ENCODE measurements at places on chromosomes 5 and 9.

DNA sequence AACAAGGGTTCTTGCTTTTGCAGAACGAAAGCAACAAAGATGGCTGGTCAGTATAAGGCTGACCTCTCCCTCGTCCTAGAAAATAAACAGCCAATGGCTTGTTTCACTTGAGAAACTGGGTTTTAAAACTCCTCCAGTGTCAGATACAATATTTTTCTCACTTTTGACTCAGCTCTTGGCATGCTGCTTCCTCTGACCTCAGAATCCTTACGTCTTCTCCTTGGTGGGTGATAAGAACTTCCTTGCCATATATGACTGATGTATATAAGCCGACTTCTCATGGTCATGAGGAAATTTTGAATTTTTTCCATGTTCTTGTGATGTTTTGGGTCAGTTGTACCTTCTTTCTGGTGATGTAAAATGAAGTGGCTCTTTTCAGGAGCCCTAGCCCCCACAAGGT is 3.8 kb downstream of the ZNF618 start:
- no peak for DNase-seq

- DNase-seq: no peak
Observed at GRCh38 chr5:68534131-68534940, 318.8 kb downstream of the PIK3R1 start.

- DNase-seq: no peak
Observed at GRCh38 chr9:127770583-127770904, 7.9 kb downstream of the SH2D3C start.

DNA sequence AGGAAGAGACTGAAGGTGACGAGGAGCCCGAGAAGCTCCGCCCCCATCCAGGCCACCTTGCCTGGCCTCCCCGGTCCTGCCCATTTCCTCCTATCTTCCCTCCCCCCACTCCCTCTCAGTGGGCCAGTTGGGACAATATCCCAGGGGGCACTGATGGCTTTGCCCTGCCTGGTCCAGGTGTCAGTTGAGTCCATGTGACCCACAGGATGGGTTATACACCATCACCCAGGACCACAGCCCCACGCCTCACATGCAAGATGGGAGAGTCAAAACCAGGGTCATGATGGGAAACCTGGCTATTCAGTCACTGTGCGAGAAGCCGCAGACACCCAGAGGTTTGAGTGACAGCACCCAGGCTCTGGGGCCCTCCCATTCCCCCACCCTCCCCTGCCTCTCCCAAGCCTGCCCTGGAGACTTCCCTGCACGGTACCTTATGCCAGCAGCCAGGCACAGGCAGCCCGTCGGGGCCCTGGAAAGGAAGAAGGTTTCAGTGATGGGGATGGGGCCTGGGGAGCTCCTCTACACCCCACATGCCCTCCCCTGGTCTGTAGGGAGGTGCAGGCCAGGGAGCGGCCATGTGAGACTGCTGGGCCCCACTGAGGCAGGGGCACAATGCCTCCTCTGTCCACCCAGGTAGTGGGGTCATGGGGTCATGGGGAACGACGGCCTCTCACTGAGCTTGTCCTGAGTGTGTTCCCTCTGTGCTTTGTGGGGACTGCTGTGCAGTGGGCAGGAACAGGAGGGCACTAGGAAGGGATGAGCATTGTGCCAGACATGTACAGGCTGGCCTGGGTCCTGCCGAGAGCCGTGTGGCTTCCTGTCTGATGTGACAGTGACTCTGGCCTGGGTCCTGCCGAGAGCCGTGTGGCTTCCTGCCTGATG is 6.3 kb upstream of the PHYKPL start:
- DNase-seq: peak; percentile 55

- no peak for DNase-seq
Observed at GRCh38 chr9:123011878-123012528, 21.5 kb upstream of the GPR21 start.

- DNase-seq: no peak
Observed at GRCh38 chr9:33649463-33649862, 125.4 kb downstream of the ANKRD18B start.

DNA sequence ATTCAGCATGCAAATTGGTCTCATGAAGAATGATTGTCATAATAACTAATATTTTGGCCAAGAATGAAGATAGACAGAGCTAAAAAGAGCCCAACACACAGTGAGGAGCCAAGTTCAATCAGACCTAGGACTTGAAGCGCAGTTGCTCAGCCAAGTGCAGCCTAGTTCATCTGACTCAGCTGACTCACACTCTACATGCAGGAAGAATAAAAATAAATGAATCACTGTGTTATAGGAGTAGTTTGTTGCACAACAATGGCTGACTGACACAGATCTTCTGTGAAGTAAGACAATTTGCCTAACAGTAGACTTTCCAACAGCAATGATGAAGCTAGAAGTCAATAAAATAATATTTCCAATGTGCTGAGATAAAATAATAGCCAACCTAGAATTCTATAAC is 261.5 kb downstream of the CEMIP2 start:
- DNase-seq: no peak

GRCh38 chr9:14312719-14313377 is 1.1 kb downstream of the NFIB start:
- no peak for DNase-seq

DNA sequence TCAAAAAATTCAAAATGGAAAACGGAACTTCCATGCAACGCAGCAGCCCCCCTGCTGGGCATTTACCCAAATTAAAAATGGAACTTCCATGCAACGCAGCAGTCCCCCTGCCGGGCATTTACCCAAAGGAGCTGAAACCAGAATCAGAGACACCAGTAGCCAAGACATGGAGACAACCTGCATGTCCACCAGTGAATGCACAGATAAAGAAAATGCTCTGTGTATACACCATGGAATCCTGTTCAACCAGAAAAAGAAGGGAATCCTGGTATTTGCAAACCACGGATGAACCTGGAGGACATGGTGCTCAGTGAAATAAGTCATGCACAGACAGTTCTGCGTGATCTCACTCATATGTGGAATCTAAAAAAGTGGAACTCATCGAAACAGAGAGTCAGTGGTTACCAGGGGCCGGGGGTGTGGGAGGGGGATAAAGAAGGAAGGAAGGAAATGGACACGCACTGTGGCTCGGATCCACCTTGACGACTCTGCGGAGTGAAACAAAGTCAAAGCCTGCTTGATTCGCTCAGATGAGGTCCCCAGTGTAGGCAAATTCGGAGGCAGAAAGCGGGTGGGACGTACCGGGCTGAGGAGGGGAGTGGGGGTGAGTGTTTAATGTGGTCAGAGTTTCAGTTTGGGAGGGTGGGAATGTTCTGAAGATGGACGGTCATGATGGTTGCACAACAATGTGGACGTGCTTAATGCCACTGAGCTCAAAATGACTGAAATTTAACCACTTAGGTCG is 40.2 kb upstream of the EXOC3 start:
- DNase-seq: peak; percentile 62

DNA sequence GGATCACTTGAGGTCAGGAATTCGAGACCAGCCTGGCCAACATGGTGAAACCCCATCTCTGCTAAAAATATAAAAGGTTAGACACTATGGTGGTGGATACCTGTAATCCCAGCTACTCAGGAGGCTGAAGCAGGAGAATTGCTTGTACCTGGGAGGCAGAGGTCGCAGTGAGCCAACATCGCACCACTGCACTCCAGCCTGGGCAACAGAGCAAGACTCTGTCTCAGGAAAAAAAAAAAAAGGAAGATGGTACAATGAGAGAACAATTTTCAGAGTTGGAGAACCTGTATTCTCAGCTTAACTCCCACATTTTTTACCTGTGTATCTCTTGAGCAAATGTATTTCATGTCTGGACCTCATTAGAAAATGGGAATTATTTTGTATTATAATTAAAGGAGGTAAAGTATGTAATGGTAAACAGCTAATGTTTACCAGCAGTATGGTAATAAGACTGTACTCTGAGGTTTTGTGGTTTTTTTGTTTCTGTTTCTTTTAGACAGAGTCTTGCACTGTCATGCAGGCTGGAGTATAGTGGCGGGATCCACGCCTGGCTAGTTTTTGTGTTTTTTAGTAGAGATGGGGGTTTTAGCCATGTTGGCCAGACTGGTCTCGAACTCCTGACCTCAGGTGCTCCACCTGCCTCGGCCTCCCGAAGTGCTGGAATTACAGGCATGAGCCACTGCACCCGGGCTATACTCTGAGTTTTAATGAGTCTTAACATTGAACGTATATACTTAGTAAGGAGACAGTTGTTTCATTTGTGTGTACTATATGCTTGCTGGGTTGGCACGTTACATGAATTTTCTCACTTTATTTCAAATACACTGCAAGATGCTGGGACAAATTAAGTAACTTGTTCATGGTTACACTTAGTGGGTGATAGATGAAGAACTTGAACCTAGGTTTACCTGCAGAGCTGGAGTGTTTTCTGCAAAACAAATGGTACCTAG is 16.2 kb downstream of the UHRF2 start:
- peak; percentile 25 for DNase-seq

DNA sequence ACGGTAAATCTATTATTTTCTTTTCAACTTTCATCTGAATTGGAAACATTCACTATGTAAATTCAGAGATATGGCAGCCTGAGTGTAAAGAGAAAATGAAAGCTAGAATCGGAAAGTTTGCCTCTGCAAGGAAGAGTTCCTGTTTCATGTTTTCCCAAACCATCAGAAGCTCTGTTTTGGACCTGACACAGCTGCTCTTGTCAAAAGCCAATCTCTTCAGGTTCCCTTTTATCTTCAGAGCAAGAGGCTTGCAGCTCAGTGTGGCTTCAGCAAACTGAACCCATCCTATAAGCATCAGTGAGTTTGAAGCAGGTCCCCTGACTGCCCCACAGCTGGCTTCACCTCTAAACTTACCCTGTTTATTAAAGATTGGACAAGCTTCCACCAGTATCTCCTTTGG is 1099.7 kb downstream of the DTWD2 start:
- no peak for DNase-seq

- DNase-seq: peak; percentile 69
Observed at GRCh38 chr9:137156567-137157375, 13.1 kb downstream of the LRRC26 start.

- DNase-seq: no peak
Observed at GRCh38 chr5:151660616-151661495, 25.9 kb downstream of the SPARC start.

DNA sequence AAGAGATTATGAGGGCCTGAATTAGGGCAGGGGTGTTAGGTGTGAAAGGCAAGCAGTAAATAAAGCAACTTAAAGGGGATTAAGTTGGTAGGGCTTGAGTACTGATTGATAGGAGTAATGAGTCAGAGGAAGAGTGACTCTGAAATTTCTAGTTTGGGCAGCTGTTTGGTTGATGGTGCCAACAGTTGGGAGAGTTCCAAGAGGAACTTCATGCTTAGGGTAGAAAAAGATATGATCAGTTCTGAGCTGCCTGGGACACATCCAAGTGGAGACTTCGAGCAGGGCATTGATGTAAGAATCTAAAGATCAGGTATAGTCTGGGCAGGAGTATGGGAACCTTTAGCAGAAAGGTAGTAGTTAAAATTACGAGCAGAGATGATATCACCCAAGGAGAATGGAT is 10.2 kb downstream of the MAMDC2 start:
- no peak for DNase-seq

- no peak for DNase-seq
Observed at GRCh38 chr5:23064710-23065109, 211.6 kb upstream of the CDH12 start.

DNA sequence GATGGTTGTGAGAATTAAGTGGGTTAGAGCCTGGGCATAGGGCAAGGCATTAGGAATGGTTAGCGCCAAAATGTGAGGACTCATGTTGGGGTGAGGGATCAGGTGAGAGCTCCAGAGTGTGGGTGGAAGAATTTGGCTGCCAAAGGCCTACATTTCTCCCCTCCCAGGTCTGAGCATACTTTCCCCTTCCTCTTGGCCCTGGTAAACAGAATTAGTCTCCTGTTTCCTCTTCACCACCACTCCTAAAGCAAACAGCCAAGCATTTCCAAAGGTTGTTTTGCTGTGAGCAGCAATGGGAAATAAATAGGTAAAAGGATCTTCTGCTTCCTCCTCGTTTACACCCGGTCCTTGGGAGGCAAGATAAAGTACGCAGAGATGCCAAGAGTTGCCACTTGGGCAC is 132.5 kb downstream of the ZSWIM6 start:
- DNase-seq: no peak

DNA sequence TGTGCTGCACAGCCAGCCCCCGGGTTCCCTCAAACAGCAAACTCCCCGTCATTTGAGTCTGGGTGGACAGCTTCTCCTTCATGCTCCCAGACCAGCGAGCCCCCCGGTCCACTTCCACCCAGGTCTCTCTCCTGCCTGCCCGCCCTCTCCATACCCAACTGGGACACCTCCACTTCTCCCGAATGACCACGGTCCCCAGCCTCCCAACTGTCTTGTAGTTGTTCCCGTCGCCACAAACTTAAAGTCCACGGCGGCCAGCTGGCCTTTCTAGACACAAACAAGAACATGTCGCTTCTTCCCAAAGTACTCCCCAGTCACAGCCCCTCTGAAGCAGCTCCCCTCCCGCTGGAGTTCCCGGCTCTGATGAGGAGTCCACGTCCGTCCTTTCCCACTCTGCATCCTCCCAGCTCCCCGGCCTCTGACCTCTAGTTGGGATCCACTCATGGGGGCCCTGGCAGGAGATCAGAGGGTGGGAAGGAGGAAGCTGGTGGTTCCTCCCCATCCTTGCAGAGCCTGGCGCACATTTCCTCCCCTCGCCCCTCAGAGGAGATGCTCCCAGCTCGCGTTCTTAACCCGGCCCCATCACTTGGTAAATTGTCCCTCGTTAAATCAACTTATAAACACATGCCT is 24.1 kb upstream of the PPP1R26 start:
- DNase-seq: no peak

GRCh38 chr5:65871182-65871581 is 55.2 kb upstream of the ERBIN start:
- DNase-seq: peak; percentile 22

DNA sequence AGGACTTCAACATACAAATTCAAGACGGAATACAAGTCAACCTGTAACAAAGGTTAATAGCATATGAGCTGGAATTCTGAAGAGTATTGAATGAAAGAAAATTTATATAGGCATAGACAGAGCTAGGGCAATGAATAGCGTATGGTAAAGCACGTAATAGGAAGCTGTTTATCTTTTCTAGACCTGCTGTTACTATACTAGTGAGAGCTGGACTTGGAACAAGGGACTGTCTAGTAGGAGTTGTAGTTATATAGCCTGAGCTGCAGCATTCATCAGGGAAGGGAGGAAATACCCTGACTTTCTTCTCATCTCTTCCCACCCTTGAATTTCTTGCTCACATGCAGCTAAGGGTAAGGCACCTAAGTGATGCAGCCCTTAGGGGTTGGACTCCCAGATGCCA is 67.5 kb upstream of the PRLR start:
- no peak for DNase-seq

- DNase-seq: no peak
Observed at GRCh38 chr9:124021385-124021769, 9.8 kb downstream of the LHX2 start.

GRCh38 chr5:1131191-1131621 is 19.3 kb upstream of the SLC12A7 start:
- no peak for DNase-seq

GRCh38 chr5:73759771-73760170 is 133.8 kb downstream of the ARHGEF28 start:
- DNase-seq: no peak

DNA sequence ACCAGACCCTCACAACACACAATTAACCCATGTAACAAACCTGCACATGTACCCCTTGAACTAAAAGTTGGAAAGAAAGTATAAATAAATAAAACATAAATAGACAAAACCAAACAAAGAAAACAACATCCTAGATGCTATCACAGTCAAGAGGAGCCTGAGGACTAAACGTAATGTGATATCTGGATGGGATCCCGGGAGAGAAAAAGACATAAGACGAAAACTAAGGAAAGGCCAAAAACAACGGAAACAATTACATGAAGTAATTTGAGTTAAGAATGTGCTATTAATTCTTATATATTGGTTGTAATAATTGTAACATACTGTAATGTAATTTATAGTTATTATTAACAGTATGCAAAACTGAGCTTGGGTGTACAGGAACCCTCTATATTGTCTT is 793.9 kb downstream of the SEMA5A start:
- DNase-seq: no peak

All from activated CD4-positive, alpha-beta memory T cell treated with anti-CD3 and anti-CD28 coated beads for 36 hours (primary cell).